ENCODE measurements at places on chromosomes 1 and 21.

- DNase-seq = no peak
Measured at GRCh38 chr1:230930986-230931385, 47.7 kb downstream of the TTC13 start.

GRCh38 chr1:1990222-1990621, 13.4 kb downstream of the CFAP74 start:
- peak; percentile 4 for DNase-seq

- peak; percentile 33 for DNase-seq
Measured at GRCh38 chr21:39630827-39631226, 18.1 kb downstream of the B3GALT5 start.

GRCh38 chr1:27634177-27634984, 604 bp downstream of the FGR start:
- DNase-seq = peak; percentile 41

DNA sequence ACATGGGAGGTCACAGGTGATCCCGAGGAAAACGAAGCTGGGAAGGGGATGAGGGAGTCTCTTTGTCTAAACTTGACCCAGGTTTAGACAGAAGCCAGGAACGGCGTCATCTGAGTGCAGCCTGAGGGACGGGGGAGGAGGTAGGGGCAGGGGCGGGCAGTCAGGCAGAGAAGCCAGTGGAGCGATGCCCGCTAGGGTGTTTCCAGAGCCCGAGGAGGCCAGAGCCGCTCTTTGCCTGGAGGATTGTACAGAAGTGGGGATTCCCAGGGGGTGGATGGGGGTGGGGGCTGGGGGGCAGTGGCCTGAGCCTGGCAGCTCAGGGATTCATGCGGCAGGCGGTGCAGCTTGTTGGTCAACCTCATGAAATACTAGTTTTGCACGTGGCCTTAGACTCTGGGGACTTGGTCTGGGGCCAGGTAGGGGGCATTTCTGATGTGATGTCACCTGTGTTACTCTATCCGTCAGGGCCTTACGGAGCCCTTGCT, 58.4 kb downstream of the VPS26C start:
- no peak for DNase-seq

GRCh38 chr1:8004113-8004802, 21.9 kb downstream of the ERRFI1 start:
- no peak for DNase-seq
